Epithelial cell of proximal tubule (primary cell): ENCODE measurements at places on chromosomes 6 and 20. TPM values are rescaled to one million over a fixed set of nuclear protein-coding genes. Genes with fewer than 3 reads are reported as not detected.

The RIOK1 gene
- 9.5 and 20.8 TPM in 2 replicates for total RNA-seq

DNA sequence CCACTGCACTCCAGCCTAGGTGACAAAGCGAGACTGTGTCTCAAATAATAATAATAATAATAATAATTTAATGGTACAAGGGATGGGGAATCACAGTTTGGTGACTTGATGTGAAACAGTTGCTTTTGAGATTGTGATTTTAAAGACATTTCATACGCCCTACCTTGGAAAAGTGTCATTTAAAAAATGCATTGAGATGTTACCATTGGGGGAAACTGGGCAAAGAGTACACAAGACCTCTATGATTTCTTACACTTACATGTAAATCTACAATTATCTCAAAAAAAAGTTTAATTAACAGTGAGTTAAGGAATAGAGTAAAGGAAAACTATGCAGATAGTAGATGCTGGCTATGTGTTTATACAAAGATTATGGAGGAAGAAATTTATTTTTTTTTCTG lies 22.3 kb downstream of the ADTRP start:
- no peak for DNase-seq

GRCh38 chr6:128370072-128370471 lies 150.3 kb downstream of the PTPRK start:
- no peak for DNase-seq

GRCh38 chr6:170251776-170252571 lies 38.9 kb downstream of the DLL1 start:
- DNase-seq, result no peak

GRCh38 chr6:107715550-107716321 lies 108.4 kb downstream of the SCML4 start:
- DNase-seq, result no peak

- DNase-seq, result no peak
Measured at GRCh38 chr6:147222160-147222838, 18.1 kb downstream of the STXBP5 start.

DNA sequence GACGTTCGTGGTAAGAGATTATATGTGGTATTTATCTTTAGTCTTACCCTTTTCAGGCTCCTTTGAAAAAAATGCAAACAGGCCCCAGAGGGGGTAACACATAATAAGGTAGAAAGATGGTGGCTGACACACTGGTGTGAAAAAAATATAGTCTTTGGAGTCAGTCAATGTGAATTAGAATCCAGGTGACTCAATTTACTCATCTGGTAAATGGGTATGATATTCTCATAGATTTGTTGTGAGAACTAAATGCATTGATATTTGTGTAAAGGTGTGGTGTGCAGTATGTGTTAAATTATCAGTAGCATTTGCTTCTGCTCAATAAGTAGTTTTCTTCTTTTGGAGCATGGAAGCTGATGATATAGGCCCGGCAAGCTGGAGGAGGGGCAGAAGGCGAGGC lies 25.7 kb downstream of the CD83 start:
- DNase-seq, result no peak

GRCh38 chr6:111551521-111552231 lies 54.0 kb downstream of the TRAF3IP2 start:
- no peak for DNase-seq

- DNase-seq, result no peak
Measured at GRCh38 chr20:25081730-25082497, at the start of gene VSX1. Gene VSX1 (minus strand): TSS chr20:25082141. CDS start chr20:25082096, 45 bp downstream.

The SLC26A8 gene
- 1.4 TPM in 1 of 2 replicates, not detected in the other for total RNA-seq

The RAET1L gene
- 1.5 and 3.1 TPM in 2 replicates for total RNA-seq

DNA sequence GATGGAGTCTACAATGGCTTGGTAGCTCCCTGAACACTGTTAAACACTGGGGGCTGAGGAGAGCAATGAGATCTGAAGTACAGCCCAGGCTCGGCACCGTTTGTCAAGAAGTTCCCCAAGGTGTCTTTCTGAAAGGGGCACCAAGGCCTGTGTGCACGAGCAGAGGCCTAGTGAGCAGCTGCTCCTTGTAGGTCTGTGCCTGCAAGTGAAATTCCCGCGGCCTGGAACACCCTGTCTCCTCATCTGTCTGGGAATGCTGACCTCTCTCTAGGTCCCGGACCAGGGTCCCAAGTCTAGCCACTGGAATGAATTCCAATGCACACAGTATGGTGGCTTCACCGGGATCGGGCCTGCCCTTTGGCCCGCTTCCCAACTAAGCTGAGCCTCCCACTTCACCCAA lies 134.8 kb downstream of the FOXC1 start:
- no peak for DNase-seq

- DNase-seq, result no peak
Measured at GRCh38 chr6:62612471-62612870, 326.4 kb upstream of the KHDRBS2 start.

DNA sequence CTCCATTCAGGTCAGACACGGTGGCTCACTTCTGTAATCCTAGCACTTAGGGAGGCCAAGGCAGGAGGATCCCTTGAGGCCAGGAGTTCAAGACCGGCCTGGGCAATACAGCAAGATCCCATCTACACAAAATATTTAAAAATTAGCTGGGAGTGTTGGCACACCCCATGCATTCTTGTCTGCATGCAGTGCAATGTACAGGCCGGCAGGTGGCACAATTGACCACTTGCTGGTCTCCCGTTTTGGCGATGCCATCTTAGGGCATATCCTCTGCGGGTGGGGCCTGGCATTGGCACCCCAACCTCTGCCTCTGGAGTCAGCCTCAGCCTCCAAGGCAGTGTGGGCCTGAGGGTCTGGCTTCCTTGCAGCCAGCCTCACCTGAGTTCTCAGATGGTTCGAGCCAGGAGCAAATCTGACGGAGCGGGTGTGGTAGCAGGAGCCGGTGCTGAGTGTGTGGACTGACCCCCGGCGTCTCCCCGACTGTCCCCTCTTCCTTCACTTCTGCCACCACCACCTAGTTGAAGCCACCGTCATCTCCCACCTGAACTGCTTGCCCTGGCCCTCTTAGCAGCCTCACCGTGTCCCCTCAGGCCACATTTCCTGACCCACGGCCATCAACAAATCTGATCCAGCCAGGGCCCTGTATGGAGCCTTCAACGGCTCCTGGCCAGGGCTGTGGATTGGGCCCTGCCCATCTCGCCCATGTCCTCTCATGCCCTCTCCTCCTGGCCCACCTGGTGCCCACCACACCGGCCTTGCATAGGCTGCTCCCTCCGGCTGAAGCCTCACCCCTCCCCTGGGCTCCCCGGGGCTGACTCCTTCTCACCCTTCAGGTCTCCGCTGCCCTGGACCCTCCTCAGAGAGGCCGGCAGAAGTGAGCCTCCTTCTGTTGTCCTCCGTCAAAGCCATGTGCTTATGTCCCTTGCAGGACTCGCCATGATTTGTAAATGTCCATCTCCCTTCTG lies 44.0 kb downstream of the EFCAB8 start:
- DNase-seq, result no peak

GRCh38 chr6:318243-318890 lies 26.1 kb downstream of the DUSP22 start:
- DNase-seq, result no peak

- DNase-seq, result no peak
Measured at GRCh38 chr6:43773050-43773979, 3.3 kb downstream of the VEGFA start.

DNA sequence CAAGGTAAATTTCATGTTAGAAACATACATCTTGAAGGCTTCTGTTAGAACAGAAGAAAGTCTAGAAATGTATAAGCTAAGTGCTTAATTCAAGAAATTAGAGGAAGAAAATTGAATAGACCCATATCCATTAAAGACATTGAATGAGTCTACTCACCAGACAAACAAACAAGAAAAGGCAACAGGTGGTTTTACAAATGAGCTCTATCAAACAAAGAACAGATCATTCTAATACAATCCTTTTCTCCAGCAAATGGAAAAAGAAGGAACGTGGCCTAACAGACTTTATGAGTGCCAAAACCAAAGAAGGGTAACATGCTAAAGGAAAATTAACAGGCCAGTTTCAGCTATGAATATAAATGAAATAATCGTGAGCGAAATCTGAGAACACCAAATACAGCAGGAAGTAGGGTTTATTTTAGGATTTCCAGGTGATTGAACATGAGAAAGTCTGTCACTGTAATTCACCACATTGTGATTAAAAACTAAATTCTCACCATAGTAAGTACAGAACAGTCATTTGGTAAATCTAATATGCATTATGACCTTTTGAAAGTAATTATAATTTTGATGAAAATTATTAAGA lies 22.6 kb downstream of the MTHFD1L start:
- no peak for DNase-seq

GRCh38 chr6:36912586-36912985 lies 26.8 kb downstream of the C6orf89 start:
- DNase-seq, result no peak
